ENCODE measurements at places on chromosomes 1 and 21. TPM values are rescaled to one million over a fixed set of nuclear protein-coding genes. Genes with fewer than 3 reads are reported as not detected.

DNA sequence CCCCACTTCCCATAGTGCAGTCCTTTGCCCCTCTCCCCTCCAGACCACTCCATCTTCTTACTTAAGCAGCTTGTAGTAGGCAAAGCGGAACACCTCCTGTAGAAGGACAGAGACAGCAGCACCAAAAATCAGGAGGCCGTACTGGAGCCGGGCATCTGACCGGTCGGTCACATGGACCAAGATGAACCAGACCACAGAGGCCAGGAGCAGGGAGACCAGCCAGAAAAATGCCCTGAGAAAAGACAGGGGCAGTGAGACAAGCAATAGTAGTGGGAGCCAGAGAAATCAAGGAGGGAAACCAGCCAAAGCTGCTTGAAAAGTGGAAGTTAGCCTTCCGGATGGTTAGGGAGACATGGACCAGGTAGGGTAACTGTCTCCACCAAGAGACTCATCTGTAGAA is 920 bp downstream of the APH1A start:
- no peak for DNase-seq

GRCh38 chr21:34807146-34807880 is 138.5 kb downstream of the CLIC6 start:
- no peak for DNase-seq

DNA sequence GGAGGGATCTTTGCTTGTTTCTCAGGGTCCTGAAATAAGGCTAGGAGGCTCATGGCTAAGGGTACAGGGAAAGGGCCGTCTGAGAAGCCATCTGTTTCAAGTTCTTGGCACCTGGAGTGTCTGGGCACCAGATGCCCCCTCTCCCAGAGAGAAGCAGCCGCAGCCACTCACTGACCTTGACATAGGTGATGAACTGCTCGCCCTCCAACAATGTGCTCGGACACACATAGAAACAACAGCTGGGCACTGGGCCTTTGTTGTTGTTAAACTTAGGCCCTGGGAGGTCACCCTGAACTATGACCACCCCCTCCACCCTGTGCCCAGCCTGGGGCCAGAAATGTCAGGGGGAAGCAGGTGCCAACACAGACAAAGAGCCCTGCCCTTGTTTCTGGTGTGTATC is 9.2 kb upstream of the TNNI1 start:
- no peak for DNase-seq

DNA sequence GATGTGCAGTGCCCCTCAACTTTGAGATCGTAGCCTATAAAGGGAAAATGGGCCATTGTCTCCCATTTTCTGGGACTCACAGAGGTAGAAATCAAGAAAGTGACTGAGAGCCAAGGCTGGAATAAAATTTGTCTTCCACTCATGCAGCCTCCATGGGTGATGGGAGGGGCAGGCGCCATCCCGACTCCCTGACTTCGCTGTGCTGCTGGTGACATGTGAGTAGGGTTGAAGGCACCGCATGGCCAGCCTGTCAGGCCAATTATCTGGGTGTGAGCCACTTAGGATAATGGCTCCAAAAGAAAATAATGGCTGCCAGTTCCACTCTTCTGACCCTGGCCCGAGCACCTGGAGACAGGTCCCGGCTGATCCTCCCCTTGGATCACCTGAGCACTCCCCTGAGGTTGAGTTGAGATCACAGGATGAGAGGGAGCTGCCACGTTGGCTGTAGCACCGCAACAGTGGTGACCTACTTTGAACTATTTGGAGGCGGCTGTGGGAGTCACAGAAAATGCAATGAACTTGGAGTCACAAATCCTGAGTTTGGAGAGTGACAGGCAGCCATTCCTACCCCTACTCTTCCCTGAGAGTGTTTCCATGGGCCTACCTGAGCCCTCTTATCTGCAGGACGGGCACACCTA is 26.3 kb downstream of the CAPN9 start:
- DNase-seq = no peak

- peak; percentile 34 for DNase-seq
Observed at GRCh38 chr1:23742670-23743286, 493 bp upstream of the ELOA start.

GRCh38 chr1:111542187-111542586 is 38.8 kb upstream of the ADORA3 start:
- DNase-seq = no peak

DNA sequence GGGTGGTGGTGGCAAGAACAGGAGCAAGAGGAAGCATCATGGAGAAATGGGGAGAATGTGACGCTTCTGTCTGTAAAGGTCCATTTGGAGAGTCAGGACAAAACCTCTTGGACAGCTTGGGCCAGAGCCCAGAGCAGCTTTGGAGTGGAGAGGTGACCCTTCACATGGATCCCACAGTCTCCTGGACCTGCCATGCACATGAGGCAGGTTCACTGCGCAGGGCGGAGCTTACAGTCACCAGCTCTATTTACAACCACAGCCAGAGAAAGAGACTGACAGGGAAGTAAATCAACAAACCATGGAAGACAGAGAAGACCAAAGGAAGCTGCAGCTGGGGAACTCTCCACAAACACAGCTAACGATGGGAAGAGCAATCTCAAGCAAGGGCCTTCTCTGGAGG is 828 bp upstream of the RGS8 start:
- no peak for DNase-seq

- DNase-seq = no peak
Observed at GRCh38 chr1:197691816-197692215, 83.5 kb downstream of the DENND1B start.

DNA sequence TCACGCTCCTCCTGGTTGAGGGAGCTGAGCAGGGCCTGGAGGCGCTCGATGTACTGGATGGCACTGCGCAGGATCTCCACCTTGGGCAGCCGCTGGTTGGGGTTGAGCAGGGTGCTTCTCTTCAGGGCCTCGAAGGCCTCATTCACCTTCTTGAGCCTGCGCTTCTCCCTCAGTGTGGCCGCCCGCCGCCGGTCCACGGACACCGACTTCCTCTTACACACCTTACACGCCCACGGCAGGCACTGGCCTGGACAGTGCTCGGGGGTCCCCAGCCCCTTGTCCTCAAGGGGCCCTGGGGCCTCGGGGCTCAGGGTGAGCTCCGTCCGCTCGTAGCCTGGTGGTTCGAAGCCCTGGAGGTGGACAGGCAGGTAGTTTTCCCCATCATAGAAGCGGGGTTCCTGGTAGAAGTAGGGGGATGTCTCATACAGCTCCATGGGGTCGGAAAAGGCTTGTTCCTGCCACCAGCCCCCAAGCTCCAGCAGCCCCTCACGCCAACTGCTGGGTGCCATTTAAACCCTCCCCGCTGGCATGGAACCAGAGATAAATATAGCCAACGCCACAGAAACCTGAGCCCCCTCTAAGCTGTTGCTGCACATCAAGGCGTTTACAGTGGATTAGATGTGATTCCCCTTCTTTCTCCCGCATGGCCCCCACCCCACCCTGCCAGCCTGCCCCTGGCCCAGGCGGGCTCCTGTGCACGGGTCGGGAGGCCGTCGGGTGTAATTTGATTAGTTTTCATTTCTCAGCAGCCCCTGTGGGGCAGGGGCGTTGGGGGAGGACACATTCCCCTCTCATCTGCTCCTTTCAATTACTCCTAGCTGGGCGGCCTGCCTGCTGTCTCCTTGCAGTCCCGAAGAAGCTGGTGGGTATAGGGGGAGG is at the start of gene MYOG:
Gene MYOG (minus strand): TSS at position 485 of the 879 bp plus-strand sequence. CDS start 51 bp downstream, at position 434.
- DNase-seq = no peak

DNA sequence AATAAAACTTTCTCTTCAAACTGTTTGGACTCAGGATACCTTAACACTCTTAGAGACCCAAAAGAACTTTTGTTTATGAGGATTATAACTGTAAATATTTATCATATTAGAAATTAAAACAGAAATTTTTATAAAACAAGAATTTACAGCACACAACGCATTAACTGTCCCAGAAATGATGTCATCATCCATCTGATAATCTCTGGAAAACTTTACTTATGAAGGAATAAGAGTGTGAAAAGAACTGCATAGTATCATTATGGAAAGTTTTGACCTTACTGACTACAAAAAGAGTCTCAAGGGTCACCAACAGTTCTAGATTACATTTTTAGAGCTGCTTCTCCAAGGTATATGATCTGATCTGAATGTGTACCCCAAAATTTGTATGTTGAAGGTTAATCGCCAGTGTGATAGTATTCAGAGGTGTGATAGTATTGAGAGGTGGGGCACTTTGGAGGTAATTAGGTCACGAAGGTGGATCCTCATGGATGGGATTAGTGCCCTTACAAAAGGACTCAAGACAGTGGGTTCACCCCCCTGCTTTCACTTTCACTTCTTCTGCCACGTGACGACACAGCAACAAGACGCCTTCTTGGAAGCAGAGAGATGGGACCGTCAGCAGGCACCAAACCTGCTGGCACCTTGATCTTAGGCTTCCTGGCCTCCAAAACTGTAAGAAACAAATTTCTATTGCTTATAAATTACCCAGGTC is 95.7 kb upstream of the NR5A2 start:
- no peak for DNase-seq

DNA sequence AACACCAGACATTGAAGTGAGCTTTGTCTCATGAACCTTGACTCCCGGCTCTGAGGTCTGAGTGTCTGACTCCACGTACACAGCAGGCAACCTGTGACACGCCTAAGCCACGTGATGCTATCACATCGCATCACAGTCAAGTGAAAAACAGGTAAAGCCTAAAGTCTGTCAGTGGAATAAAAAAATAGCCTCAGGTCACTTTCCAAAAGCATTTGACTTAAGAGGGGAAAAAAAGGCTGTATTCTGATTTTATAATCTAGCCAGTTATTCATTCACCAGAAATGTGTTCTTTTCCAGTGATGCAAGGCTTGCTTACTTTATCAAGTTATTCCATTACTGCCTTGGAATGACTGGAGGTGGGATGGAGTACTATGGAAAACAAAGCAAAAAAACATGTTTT is 163.2 kb upstream of the HMCN1 start:
- DNase-seq = no peak

Gene YIPF1
- 28.3 TPM for polyA plus RNA-seq

Gene CCDC24
- polyA plus RNA-seq = 10.6 TPM

Gene BLACAT1
- 4.5 TPM for polyA plus RNA-seq

Gene CLCA2
- polyA plus RNA-seq = 0.21 TPM

Gene AIRE
- 0.18 TPM for polyA plus RNA-seq

All from right lung (tissue), 10 donors.